ENCODE measurements at places on chromosomes 7 and 10.

- no peak for DNase-seq
Measured at GRCh38 chr10:22611425-22612115, 102.8 kb downstream of the PIP4K2A start.

- no peak for DNase-seq
Measured at GRCh38 chr7:16062269-16062668, 359.1 kb downstream of the CRPPA start.

- DNase-seq, result no peak
Measured at GRCh38 chr7:17109020-17109419, 189.4 kb upstream of the AHR start.

GRCh38 chr7:98641646-98642500 lies 24.8 kb downstream of the NPTX2 start:
- no peak for DNase-seq

DNA sequence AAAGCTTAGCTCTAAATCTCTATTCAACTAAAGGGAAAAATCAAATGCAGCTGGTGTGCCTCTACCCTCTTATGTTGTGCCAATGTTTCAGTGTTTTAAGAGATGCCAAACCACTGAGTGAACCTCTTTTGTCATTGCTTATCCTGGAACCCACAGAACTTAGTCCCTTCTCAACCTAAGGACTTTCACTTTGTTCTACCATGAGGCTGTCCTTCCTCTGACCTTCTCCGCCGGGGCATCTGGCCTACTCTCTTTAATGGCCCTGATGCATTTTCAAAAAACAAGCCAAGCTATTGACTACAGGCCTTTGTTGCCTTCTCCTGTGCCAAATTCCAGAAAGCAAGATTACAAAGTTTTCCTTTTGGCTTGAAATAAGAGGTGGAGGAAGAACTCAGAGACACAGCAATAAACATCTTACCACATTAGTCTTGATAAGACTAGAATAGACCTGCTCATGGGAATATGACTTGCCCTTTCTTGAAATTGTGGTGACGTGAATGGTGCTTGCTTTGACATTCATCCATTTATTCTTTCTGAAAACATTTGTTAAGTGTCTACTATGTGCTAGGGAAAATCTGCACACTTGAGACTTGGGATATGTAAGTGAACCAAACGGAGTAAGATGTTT lies 253.2 kb upstream of the SMIM30 start:
- no peak for DNase-seq

- DNase-seq, result no peak
Measured at GRCh38 chr10:46516660-46517416, 39.6 kb downstream of the GPRIN2 start.

GRCh38 chr7:112162142-112162766 lies 43.9 kb downstream of the DOCK4 start:
- DNase-seq, result no peak

GRCh38 chr10:29229258-29229705 lies 59.6 kb upstream of the LYZL1 start:
- DNase-seq, result no peak

DNA sequence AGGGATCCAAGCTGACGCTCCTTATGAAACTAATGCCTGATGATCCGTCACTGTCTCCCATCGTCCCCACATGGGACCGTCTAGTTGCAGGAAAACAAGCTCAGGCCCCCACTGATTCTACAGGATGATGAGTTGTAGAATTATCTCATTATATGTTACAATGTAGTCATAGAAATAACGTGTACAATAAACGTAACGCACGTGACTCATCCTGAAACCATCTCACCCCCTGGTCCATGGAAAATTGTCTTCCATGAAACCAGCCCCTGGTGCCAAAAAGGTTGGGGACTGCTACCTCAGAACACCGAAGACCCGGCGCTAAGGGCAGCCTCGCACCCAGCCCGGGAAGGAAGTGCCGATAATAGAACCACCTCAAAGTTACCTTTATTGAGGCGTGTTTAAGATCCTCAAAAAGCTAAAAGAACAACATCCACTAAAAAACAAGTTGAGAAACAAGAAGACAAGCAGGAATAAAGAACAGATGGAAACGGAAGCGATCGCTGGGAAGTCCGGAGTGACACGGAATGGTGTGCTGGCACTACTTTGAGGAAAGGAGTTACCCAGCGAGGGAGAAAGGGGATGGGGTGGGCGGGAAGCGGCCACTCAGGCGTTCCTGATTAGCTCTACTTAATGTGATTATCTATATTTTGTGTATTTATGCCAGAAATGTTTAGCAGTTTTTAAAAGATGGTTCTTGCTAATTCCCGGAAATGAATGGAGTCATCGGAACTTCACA lies 50.1 kb upstream of the PRKAR1B start:
- no peak for DNase-seq

DNA sequence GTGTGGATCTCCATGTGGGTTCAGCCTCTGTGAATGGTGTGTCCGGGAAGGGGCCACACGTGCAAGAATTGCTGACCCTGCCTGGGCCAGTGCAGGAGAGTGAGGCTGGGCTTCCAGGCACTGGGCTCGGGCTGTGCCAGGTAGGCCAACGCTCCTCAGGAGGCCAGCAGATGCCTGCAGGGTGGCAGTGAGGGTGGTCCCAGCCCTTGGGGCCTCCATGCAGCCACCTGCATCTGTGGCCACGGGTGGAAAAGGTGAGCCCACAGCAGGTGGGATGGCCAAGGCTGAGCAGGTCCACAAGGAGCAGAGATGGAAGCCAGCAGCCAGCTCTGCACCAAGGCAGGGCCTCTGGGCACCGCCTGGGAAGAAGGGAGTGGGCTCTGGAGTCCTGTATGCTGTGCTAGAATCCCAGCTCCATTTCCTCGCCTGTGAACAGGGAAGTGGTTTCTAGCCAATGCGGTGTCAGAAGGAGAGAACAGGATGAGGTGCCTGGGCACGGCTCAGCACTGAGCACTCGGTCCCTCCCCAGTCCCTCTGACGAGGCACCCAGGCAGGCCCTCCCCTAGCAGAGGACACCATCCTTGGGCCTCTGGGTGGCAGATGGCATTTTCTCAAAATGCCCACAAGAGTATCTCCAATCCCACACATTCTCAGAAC lies 31.1 kb upstream of the RET start:
- no peak for DNase-seq

DNA sequence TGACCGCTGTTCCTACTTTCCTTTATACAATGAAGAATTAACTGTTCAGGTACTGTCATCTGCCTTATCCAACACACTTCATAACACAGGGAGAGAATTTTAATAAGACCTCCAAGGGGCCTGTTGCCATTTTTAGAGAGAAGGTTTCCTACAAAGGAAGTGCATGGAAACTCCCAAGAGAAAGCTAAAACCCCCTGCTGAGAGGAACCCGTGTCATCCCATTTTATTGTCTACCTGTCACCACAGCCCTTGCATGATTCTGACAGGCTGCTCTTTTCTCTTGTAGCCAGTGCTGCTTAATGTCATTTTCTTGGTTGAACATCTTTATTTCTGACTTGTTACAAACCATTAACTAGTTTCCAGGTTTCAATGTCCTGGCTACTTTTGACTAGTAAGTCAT lies 98.4 kb downstream of the SNX10 start:
- no peak for DNase-seq

DNA sequence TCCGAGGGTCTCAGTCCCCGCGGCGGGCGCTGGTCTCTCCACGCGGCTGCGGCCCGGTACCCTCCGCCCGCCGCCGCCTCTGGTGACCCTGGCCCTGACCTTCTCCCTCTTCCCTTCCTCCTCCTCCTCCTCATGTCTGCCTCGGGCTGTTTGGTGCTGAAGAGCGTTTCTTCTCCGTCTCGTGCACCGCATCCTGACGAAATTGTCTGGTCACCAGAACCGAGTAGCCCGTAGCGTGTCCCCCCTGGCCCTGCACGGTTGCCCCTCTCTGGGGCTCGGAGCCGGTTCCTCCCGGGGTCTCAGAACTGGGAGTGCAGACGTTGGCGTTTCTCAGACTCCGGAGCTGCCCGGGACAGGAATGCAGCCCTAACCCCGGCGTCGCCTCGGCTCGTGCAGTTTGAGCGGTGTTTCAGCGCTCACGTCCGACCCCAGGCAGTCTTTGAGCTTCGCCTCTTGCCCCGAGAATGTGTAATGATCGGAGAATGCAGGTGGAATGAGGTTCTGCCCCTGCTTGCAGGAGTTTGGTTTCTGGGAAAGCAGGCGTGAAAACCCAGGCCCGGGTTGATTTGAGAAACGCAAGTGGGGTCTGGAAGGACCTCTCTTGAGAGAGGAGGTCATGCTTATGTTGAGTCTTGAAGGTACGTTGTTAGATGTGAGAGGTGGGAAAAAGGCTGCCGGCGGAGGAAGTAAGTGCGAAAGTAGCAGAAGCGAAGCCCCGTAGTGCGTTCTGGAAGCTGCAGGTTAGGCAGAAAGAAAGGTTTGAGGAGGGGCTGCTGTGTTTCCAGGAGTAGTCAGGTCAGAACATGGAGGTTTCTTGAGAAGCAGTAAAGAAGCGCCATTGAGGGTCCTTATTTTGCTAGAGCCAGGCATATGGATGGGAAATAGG lies 743 bp downstream of the RBM17 start:
- DNase-seq, result no peak

DNA sequence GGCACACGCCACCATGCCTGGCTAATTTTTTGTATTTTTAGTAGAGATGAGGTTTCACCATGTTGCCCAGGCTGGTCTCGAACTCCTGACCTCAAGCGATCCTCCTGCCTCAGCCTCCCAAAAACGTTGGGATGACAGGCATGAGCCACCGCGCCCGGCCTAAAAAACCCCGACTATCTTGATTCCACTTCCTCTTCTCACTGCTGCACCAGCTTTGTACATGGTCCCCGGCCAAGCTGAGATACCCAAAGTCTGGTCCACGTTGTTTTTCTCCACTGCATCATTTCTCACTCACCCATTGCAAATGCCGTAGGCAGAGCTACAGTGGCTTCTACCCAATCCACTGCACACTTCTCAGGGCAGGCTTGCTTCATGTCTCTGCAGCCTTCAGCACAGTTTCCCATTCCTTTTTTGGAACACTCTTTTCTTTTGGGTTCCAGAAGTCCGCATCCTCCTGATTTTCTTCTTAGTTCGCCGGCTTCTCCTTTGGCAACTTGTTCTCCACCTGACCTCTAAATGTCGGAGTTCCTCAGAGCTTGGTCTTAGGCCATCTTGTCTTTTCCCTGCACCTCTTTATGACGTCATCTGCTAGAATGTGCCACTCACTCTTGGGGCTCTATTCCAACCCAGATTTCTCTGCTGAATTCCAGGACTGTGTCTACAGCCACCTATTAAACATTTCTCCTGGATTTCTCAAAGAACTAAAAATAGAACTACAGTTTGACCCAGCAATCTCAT lies 6.0 kb upstream of the GNB2 start:
- DNase-seq, result no peak

- no peak for DNase-seq
Measured at GRCh38 chr7:114786455-114786854, 135.4 kb upstream of the MDFIC start.

GRCh38 chr10:86952106-86952505 lies 5.3 kb downstream of the MMRN2 start:
- no peak for DNase-seq

DNA sequence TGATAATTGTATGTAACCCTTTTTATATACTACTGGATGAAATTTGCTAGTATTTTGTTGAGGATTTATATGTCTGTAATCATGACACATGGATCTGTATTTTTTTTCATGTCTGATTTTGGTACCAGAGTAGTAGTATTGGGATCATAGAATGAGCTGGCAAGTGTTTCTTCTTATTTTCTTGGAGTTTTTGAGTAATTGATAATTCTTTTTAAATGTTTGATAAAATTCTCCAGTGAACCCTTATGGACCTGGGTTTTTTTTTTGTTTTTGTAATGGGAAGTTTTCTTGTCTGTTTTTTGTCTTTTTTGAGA lies 28.4 kb downstream of the ZNF33A start:
- no peak for DNase-seq

GRCh38 chr7:120473352-120473751 lies 200.4 kb downstream of the KCND2 start:
- no peak for DNase-seq

GRCh38 chr7:50353201-50353600 lies 48.7 kb downstream of the IKZF1 start:
- DNase-seq, result no peak

GRCh38 chr7:33973231-33974015 lies 68.1 kb downstream of the BMPER start:
- DNase-seq, result no peak

GRCh38 chr7:112930787-112931186 lies 140.6 kb upstream of the TMEM168 start:
- DNase-seq, result no peak

GRCh38 chr7:156380261-156380660 lies 260.3 kb upstream of the RNF32 start:
- DNase-seq, result no peak

GRCh38 chr7:36863901-36864701 lies 139.8 kb upstream of the AOAH start:
- no peak for DNase-seq

GRCh38 chr10:124328477-124329220 lies 90.1 kb downstream of the OAT start:
- DNase-seq, result no peak

Data from GM19239 (cell line).